Sigmoid colon (tissue), 7 donors: ENCODE measurements at places on chromosomes 6 and 20. TPM values are rescaled to one million over a fixed set of nuclear protein-coding genes. Genes with fewer than 3 reads are reported as not detected.

GRCh38 chr20:60627751-60628565, 624.1 kb upstream of the CDH4 start:
- no peak for DNase-seq

- DNase-seq = no peak
These were observed 39.7 kb downstream of the ANKEF1 start for GRCh38 chr20:10074513-10074912.

DNA sequence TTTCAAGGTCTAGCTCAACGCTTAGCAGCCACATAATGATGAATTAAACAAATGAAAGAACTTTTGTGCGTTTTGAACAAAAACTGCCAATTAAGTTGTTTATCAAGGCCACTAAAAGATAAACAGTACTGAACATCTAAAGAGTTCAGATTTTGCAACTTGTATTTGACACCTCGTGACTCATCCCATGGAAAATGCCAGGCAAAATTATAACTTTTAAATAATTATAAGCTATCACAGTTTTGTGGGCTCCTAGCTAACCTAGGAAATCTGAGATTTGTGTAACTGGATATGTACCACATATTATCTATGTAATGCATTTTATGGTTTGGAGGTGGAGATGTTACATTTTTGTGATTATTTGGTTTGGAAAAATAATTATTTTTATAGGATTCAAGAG, 9.6 kb upstream of the BAG2 start:
- no peak for DNase-seq

DNA sequence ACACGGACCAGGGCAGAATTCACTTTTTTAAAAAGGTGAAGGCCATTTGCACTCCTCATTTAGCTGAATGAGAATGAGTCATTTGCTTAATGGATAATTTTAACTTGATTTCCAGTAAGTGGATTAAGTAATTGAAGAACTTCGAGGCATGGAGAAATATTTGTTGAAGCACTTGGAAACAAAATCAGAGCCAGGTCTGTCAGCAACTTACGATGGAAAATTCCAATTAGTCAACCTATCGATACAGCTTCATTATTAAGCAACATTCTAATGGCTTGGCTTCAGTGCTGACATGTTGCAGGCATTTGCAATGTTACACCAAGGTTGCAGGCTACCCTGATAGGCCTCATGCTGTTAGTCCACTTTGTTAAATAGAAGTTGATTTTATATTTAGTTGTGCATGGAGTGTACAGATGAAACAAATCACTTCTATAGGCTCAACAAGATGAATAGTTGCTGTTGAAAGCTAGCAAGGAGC, 423.5 kb upstream of the SLC35B3 start:
- DNase-seq = no peak

- DNase-seq = no peak
These were observed 147.7 kb downstream of the BTBD9 start for GRCh38 chr6:38492031-38492430.

GRCh38 chr6:146961831-146962230, 242.4 kb upstream of the STXBP5 start:
- no peak for DNase-seq

- DNase-seq = no peak
These were observed 35.3 kb downstream of the METTL24 start for GRCh38 chr6:110322874-110323242.

DNA sequence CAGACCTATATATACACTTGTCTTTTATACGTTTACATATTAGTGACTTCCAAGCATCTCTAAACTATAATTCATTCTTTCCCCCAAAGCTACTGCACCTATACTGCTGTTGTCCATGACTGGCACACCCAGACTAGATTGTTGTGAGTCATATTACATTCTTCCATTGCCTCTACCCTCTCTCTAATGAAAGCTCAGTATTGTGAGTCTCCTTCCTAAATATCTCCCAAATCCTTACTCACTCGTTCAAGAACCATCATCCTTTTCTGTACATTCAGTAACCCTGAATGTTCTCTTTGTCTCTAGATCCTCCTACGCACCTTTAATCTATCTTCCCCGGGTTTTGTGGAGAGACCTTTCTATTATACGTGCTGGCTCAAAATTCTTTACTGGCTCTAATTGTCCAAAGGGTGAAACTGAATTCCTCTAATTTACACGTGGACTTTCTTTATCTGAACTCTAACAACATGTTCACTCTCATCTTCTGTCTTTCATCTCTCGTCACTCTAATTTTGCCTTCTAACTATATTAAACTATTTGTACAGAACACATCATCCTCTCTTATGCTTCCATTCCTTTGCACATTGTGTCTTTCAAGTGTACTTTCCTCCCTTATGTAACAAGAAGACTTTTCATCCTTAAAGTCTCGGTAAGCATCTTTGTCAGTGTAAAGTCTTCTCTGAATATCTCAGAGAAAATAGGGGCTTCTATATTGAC, 109.3 kb downstream of the IBTK start:
- DNase-seq = no peak

GRCh38 chr6:67640484-67640883, 994.6 kb upstream of the ADGRB3 start:
- DNase-seq = no peak

- DNase-seq = no peak
These were observed 33.5 kb downstream of the FAM8A1 start for GRCh38 chr6:17633465-17634188.

DNA sequence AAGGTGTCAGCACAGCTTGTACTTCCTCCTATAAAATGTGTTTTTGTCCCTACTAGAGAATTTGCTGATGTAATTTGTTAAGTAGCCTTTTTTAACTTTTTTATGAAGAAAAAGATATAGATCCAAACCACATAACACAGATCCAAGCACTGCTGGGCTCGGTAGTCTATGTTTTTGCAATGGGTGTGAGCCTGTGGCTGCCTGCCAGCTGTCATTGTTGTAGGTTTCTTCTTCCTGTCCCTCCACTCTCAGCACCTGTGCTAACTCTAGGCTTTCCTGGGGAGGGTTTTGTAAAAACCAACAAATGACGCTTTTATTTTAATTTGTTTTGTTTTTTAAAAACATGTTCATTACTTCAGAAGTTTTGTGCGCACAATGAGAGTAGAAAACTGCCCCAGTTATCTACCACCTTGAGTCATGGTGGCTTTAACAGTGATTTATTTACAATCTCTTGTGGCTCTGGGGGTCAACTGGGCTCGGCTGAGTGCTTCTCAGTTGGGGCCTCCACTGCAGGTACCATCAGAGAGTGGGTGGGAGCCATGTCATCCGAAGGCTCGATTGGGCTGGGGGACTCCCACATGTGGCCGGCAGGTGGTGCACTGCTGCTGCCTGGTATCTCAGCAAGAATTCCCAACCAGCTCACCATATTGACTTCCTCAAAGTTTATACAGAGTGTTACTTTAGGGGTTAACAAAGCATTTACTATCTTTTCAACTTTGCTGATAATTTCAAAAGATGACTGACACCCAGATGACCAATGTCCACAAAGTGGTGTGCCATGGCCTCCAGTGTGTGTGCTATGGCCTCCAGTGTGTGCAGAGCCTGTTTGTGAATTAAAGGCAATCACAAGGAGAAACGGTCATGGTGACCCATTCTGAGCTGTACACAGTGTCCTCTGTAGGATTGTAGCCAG, 3.0 kb upstream of the CCR6 start:
- DNase-seq = no peak

DNA sequence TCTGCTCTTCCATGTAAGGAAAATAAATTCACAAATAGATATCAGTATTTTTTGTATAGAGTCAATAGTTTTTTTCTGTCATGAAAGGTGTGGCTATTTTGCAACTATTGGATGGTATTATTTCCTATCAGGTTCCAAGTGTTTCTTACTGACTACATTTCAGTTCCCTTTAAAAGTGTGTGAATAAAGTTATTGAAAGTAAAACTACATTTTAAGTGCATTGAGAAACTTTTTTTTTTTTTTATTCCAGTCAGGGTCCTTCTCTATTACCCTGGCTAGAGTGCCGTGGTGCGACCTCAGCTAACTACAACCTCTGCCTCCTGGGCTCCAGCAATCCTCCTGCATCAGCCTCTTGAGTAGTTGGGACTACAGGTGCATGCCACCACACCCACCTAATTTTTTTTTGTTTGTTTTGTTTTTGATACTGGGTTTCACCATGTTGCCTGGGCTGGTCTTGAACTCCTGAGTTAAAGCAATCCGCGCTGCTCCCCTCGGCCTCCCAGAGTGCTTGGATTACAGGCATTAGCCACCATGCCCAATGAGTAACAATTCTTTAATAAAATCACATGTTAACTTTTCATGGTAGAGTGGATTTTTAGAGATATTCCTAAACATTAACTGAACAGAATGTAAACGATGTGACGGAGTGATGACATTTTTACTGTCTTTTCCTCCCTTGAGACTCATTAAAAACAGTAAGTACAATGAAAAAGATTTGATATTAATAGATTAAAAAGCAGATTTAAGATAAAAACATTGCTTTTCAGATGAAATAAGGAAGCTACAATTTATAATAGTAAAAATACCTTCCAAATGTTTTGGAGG, 69.7 kb upstream of the ADGRF4 start:
- DNase-seq = no peak

DNA sequence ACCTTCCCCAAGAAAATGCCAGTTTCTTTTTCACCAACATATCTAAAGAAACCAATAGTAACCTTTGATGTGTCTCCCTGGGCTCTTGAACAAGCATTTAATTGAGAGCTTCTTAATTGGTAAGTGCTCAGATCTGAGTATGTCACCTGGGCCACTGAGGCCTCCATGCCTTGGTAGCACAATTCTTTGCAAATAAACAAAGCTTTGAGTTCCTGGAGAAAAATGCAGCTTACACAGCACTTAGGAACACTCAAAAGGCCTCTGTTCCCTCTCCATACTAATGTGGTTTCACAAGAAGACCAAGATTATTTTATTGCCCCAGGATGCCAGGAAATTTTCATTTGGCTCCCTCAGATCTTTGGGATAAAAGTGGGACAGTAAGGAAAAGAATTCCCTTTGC, 217.6 kb upstream of the CEP162 start:
- DNase-seq = no peak

- DNase-seq = no peak
These were observed 112.2 kb downstream of the ASCC3 start for GRCh38 chr6:100768816-100769351.

GRCh38 chr6:78770765-78771164, 96.6 kb upstream of the IRAK1BP1 start:
- DNase-seq = no peak

DNA sequence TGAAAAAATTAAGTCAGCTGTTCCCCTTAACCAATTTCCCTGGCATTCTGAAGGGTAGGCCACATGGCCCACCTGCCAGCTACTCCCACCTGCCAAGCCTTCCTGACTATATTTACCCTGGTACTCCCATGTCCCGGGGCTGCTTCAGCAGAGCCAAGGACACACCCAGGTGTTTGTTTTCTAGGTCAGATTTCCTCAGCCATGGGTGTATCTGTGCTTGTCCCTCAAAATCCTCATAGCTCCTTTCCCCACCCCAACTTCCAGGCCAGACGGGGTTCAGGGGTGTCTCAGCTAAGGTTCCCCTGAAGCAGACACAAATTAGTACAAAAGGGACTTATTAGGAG, 139.4 kb upstream of the CDYL start:
- DNase-seq = no peak

DNA sequence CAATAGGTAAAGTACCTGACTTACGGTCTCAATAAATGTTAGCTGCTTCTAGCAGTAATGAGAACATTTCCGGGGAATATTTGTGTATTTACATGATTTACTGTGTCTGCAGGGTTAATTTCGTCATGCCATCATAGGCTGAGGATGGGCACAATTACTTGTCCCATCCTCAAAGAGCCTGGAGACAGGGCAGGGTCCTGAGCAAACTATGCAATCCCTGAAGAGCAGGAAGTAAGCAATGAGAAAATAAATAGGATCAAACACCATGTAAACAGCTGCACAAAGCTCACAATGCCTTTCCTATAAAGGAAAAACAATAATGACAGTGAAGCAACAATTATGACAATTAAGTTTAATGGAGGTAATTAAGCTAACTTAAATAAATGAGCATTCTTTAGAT, 114.6 kb upstream of the FOXQ1 start:
- no peak for DNase-seq

DNA sequence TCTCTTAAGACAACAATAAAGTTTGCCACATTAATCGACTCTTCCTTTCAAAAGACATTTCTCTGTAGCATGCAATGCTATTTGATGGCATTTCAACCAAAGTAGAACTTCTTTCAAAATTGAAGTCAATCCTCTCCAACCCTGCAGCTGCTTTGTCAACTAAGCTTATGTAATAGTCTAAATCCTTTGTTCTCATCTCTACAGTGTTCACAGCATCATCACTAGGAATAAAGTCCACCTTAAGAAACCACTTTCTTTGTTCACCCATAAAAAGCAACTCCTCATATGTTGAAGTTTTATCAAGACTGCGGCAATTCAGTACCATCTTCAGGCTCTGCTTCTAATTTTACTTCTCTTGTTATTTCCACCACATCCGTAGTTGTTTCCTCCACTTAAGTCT, 11.5 kb upstream of the BLOC1S5 start:
- DNase-seq = no peak

DNA sequence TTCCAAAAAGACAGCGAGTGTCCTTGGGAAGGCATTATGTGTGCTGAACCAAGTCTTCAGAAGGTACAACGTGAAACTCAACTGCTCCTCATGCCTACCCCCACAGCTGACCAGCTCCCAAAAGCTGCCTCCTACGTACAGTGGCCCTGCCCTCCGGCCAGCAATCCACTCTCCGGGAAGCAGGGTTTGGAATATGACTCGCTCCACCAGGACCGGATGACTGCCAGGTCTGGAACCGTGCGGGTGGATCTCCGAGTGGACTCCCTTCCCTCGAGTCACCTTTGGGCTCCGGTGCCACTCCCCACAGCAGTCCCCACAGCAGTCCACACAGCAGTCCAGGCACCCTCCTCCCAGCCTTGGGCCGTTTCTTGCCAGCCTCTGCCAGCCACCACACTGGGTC, 4.3 kb downstream of the ZBTB46 start:
- no peak for DNase-seq

GRCh38 chr6:75170691-75171560, 34.9 kb downstream of the COL12A1 start:
- no peak for DNase-seq

GRCh38 chr6:51901766-51902764, 185.3 kb downstream of the PKHD1 start:
- DNase-seq = no peak

Gene PTCRA
- total RNA-seq = not detected

Gene IP6K3
- total RNA-seq = 10.3 TPM

Gene ZSCAN23
- 2.1 TPM for total RNA-seq

Gene SNAI1
- 1.8 TPM for total RNA-seq

Gene SLC17A5
- total RNA-seq = 12.7 TPM

Gene TCP11
- not detected for total RNA-seq

Gene LRRC73
- 1.1 TPM for total RNA-seq

Gene LY6G6C
- total RNA-seq = not detected

Gene CDH4
- under 0.01 TPM for total RNA-seq

Gene PPIL6
- total RNA-seq = 1.4 TPM

Gene GATA5
- not detected for total RNA-seq
